Kidney capillary endothelial cell (primary cell): ENCODE measurements at places on chromosomes 3 and 15.
A peak's percentile ranks its signal among the peaks of the same experiment; 100 is the strongest.

DNA sequence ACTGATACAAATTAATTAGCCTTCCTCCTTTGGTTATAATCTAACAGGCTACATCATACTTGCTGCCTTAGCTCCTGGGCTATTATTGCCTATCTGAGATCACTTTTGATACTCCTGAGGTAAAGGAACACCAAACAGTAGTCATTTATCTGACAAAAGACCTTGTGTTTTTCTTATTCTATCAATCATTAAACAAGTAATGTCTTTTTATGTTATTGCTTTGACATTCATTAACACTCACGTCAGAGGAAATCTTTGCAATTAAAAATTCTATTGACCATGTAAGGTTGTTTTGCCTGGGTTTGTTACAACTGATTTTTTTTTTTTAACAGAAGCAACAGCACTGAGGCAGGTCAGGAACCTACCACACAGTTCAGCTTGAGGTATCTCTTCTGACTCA is 366.3 kb downstream of the MECOM start:
- no peak for DNase-seq

DNA sequence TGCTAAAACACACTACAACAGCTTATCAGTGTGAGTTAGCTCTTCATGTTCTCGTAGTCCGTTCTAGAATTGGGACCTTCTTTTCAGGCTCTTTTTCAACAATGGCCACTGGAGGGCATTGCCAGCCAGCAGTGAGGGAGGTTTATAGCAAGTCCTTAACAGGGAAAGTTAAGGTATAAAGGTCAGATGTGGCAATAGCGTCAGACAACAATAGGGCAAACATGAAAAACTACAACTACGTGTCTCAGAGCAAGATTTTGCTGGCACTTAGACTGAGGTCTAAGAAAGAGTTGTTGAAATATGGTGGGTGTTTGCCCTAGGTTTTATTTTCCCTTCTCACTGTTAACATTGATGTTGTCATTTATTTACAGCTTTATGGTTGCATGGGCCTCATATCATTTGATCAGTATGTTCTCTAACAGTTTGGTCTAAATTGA is 161.4 kb downstream of the GMNC start:
- DNase-seq, result peak; percentile 32

GRCh38 chr3:15287565-15288330 is 44.6 kb downstream of the SH3BP5 start:
- no peak for DNase-seq

- no peak for DNase-seq
These were observed 60.8 kb upstream of the ARHGEF26 start for GRCh38 chr3:154060238-154061000.

DNA sequence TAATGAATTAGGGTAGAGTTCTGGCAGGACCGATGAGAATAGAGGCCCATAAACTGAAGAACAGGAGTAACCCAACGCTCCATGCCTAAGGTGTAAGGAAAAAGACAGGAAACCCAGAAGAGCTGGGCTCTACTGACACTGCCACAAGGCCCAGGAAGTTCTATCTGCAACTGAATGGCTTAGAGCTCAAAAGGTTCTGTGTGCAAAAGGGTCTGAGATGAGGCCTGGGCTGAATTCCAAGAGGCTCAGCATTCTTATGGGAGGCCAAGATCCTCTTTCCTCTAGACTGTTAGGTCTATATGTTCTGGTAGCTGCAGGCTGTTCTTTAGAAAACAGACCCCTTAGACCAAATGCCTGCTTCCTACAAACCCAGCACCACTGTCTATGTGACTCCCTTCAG is 30.5 kb upstream of the PRSS50 start:
- no peak for DNase-seq

GRCh38 chr3:189778340-189778950 is 147.3 kb downstream of the TP63 start:
- no peak for DNase-seq

- DNase-seq, result no peak
These were observed 303.4 kb upstream of the DNAJC19 start for GRCh38 chr3:181292984-181293383.

- peak; percentile 29 for DNase-seq
These were observed 62.3 kb upstream of the CPOX start for GRCh38 chr3:98655666-98656065.
